CD8-positive, alpha-beta T cell (primary cell): ENCODE measurements at places on chromosomes 12 and 14. TPM values are rescaled to one million over a fixed set of nuclear protein-coding genes. Genes with fewer than 3 reads are reported as not detected.

CELA1 gene
- not detected for total RNA-seq

BEST3 gene
- total RNA-seq, result not detected

B4GALNT1 gene
- not detected for total RNA-seq

RD3L gene
- total RNA-seq, result not detected

PWP1 gene
- total RNA-seq, result 27.7 TPM

C1QL4 gene
- not detected for total RNA-seq

GPR137C gene
- 0.08 TPM for total RNA-seq

LGALS3 gene
- 7.5 TPM for total RNA-seq

PTPRR gene
- not detected for total RNA-seq

C12orf76 gene
- 9.6 TPM for total RNA-seq

FITM1 gene
- total RNA-seq, result 1.7 TPM

C12orf54 gene
- total RNA-seq, result not detected

OR4K14 gene
- total RNA-seq, result not detected

MMP19 gene
- not detected for total RNA-seq

HOTAIR gene
- not detected for total RNA-seq

PARPBP gene
- 1.8 TPM for total RNA-seq

AHSA1 gene
- total RNA-seq, result 37.0 TPM

OLR1 gene
- not detected for total RNA-seq

JKAMP gene
- 9.1 TPM for total RNA-seq

ATP2B1 gene
- total RNA-seq, result 90.5 TPM

CLEC1A gene
- not detected for total RNA-seq

TOMM20L gene
- total RNA-seq, result 0.92 TPM

SDS gene
- not detected for total RNA-seq

TAS2R42 gene
- not detected for total RNA-seq

DACT1 gene
- 0.78 TPM for total RNA-seq

MSRB3 gene
- not detected for total RNA-seq

CHGA gene
- total RNA-seq, result not detected

RAPGEF3 gene
- total RNA-seq, result 0.25 TPM

CPNE6 gene
- total RNA-seq, result not detected

MYH6 gene
- total RNA-seq, result not detected

RTL1 gene
- not detected for total RNA-seq

CLEC14A gene
- total RNA-seq, result not detected

FLRT2 gene
- not detected for total RNA-seq

GPR135 gene
- total RNA-seq, result 0.64 TPM

MYL2 gene
- total RNA-seq, result not detected

RDH5 gene
- total RNA-seq, result 5.5 TPM

DLGAP5 gene
- total RNA-seq, result not detected

IL22 gene
- not detected for total RNA-seq

DHRS2 gene
- not detected for total RNA-seq

LGR5 gene
- total RNA-seq, result not detected

PLEKHG3 gene
- 2.5 TPM for total RNA-seq

NGB gene
- not detected for total RNA-seq

TAS2R8 gene
- not detected for total RNA-seq

TM9SF1 gene
- 17.5 TPM for total RNA-seq

KCNA5 gene
- not detected for total RNA-seq

MAPK1IP1L gene
- 207 TPM for total RNA-seq

ACRBP gene
- 1.2 TPM for total RNA-seq

P2RX2 gene
- not detected for total RNA-seq

SLC16A7 gene
- 14.2 TPM for total RNA-seq

CLEC4E gene
- not detected for total RNA-seq

BCL11B gene
- 284 TPM for total RNA-seq

GPR68 gene
- total RNA-seq, result 5.1 TPM

CARMIL3 gene
- 0.14 TPM for total RNA-seq
